Nasal cavity respiratory epithelium epithelial cell of viscerocranial mucosa (primary cell): ENCODE measurements at places on chromosomes 6 and 20. TPM values are rescaled to one million over a fixed set of nuclear protein-coding genes. Genes with fewer than 3 reads are reported as not detected.

DLL1 gene
- 2.7 and 6.1 TPM in 2 replicates for total RNA-seq

RIPOR3 gene
- 1.6 TPM in 1 of 2 replicates, not detected in the other for total RNA-seq

NR2E1 gene
- under 0.01 and 0.85 TPM in 2 replicates for total RNA-seq

ABHD16B gene
- not detected in 2 replicates for total RNA-seq

HLA-DRA gene
- under 0.01 and 1.1 TPM in 2 replicates for total RNA-seq

VSX1 gene
- total RNA-seq = not detected in 2 replicates

PEX3 gene
- 16.4 and 20.8 TPM in 2 replicates for total RNA-seq

SLC52A3 gene
- total RNA-seq = 0.34 and 3.5 TPM in 2 replicates

IPCEF1 gene
- total RNA-seq = 0.34 and 1.00 TPM in 2 replicates

PLA2G7 gene
- total RNA-seq = under 0.01 and 0.28 TPM in 2 replicates

TPD52L1 gene
- total RNA-seq = 229 and 324 TPM in 2 replicates

OTOR gene
- not detected in 2 replicates for total RNA-seq
